ENCODE measurements at places on chromosomes 4 and X.

DNA sequence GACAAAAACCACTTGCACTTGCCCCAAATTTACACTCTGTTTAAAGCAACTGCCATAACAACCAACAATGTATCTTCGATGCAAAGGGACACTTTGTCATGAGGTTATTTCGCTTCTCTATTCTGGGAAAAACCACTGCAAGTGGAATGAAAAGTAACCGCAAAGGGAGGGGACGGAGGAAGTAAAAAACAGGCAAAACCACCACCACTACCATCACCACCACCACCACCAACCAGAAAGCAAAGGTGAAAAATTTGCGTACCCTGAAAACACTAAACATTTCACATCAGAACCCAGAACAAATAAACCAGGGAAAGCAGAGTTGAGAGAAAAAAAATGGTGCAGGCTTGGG, 1.2 kb upstream of the N4BP2 start:
- H3K27me3 ChIP-seq = no peaks in the 10 kb centered on the region
- peak; percentile 67 for DNase-seq
- peak overlapping the region; percentile 94 for H3K27ac ChIP-seq

GRCh38 chrX:40299641-40300046, 201.9 kb upstream of the BCOR start:
- H3K4me1 ChIP-seq = peaks cover 8% of the 10 kb centered on the region
- no peak for DNase-seq
- H3K27ac ChIP-seq = no peak overlapping the region

GRCh38 chr4:100982345-100982744, 365.0 kb downstream of the PPP3CA start:
- no peaks in the 10 kb centered on the region for H3K27me3 ChIP-seq
- no peak for DNase-seq
- H3K4me3 ChIP-seq = no peak overlapping the region
- H3K4me1 ChIP-seq = no peaks in the 10 kb centered on the region
- H3K36me3 ChIP-seq = no peaks in the 10 kb centered on the region
- no peak overlapping the region for H3K27ac ChIP-seq

DNA sequence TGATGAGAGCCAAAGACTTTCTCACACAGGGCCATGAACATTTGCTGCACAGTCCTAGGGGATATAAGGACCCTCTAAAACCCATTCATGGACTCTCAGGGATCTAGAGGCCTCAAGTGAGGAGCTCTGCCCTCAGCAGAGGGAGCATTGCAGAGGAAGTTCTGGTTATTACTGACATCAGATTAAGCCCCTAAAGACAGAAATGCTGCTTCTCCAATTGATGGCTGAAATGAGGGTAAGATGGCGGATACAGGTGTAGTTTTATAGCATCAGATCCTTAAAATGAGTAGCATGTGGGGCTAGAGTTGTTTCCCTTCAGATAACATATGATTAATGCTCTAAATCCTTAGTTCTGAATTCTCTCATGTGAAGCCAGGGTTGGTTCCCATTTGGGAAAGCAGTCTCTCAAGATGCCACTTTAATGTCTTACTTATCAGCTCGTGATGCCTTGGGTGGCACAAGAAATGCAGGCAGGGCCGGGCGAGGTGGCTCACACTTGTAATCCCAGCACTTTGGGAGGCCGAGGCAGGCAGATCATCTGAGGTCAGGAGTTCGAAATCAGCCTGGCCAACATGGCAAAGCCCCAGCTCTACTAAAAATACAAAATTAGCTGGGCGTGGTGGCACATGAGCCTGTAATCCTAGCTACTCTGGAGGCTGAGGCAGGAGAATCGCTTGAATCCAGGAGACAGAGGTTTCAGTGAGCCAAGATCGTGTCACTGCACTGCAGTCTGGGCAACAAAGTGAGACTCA, 7.9 kb downstream of the RHOH start:
- peak overlapping the region; percentile 97 for H3K27ac ChIP-seq
- peaks cover 3% of the 10 kb centered on the region for H3K27me3 ChIP-seq
- no peak for DNase-seq
- peaks cover 67% of the 10 kb centered on the region for H3K4me1 ChIP-seq
- peak overlapping the region; percentile 93 for H3K4me3 ChIP-seq

DNA sequence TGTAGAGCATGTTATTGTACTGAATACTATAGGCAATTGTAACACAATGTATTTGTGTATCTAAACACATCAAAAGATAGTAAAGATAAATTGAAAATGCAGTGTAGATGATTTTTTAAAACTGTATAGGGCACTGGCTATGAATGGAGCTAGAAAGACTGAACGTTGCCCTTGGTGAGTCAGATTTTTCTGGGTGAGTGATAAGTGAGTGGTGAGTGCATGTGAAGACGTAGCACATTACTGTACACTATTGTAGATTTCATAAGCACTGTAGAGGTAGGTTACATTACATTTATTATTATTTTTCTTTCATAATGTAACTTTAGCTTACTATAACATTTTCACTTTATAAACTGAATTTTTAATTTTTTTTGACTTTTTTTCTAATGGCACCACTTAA, 1491.6 kb downstream of the TECRL start:
- no peak overlapping the region for H3K27ac ChIP-seq
- no peak overlapping the region for H3K4me3 ChIP-seq
- no peaks in the 10 kb centered on the region for H3K27me3 ChIP-seq
- H3K4me1 ChIP-seq = no peaks in the 10 kb centered on the region

DNA sequence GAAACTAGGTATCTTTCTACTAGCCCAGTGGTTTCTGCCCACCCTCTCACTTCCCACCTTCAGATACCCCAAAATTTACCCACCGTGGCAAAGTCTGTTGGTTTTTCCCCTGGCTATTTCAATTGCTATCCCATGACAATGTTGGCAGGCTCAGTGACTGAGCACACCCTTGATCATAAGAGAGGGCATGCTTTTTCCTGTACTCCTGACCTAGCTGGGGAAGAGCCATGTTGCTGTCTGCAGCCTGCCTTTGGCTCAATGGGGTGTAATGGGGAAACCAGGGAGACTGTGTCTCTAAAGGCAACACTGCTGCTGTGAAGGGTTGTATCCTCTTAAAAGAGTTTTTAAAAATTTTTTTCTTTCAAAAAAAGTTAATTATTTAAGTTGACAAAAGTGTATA, 90.4 kb upstream of the CITED1 start:
- no peak overlapping the region for H3K27ac ChIP-seq
- H3K36me3 ChIP-seq = peaks cover 7% of the 10 kb centered on the region
- H3K27me3 ChIP-seq = no peaks in the 10 kb centered on the region
- H3K4me1 ChIP-seq = no peaks in the 10 kb centered on the region

- H3K27ac ChIP-seq = peak within 1 kb of the TSS; percentile 76
- H3K4me1 ChIP-seq = peaks cover 40% of the 10 kb centered on the region
- peak within 1 kb of the TSS; percentile 80 for H3K4me3 ChIP-seq
- peaks cover 8% of the 10 kb centered on the region for H3K36me3 ChIP-seq
- peaks cover 91% of the 10 kb centered on the region for H3K27me3 ChIP-seq
These were observed at the start of gene NKX3-2 for GRCh38 chr4:13543839-13544605. TSS of gene NKX3-2 (minus strand) at chr4:13544508. CDS start at chr4:13544414, 94 bp downstream.

DNA sequence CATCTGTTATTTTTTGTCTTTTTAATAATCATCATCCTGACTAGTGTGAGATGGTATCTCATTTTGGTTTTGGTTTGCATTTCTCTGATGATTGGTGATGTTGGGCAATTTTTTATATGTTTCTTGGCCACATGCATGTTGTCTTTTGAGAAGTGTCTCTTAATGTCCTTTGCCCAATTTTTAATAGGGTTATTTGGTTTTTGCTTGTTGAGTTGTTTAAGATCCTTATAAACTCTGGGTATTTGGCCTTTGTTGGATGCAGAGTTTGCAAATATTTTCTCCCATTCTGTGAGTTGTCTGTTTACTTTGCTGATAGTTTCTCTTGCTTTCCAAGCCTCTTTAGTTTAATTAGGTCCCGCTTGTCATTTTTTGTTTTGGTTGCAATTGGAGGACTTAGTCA, 152.1 kb upstream of the MED14 start:
- H3K27me3 ChIP-seq = no peaks in the 10 kb centered on the region
- H3K4me3 ChIP-seq = no peak overlapping the region
- no peaks in the 10 kb centered on the region for H3K4me1 ChIP-seq
- no peak overlapping the region for H3K27ac ChIP-seq
- DNase-seq = no peak
- H3K36me3 ChIP-seq = no peaks in the 10 kb centered on the region

DNA sequence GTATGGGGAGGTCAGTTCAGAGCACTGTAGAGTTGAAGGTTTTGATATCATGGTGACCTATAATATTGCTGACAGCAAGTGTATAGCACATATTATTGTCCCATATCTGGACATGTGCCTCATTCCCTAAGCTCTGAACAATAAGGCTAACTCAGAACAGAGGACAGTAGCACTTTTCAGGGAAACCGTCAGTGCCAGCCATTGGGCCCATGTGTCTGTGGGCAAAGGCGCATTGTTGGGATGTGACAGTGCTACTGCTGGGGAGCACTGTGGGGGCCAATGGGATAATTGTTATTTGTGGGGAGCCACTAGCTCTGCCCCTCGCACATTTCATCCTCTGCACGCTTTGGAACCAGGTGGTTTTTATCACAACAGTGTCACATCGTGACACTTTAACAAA, 136.2 kb downstream of the ELOVL6 start:
- H3K27ac ChIP-seq = no peak overlapping the region
- no peak for DNase-seq
- no peak overlapping the region for H3K4me3 ChIP-seq
- peaks cover 24% of the 10 kb centered on the region for H3K4me1 ChIP-seq
- no peaks in the 10 kb centered on the region for H3K36me3 ChIP-seq
- H3K27me3 ChIP-seq = no peaks in the 10 kb centered on the region

- H3K27me3 ChIP-seq = peaks cover 5% of the 10 kb centered on the region
- peak; percentile 16 for DNase-seq
- H3K4me1 ChIP-seq = no peaks in the 10 kb centered on the region
- H3K4me3 ChIP-seq = no peak overlapping the region
These were observed 252.4 kb upstream of the CPEB2 start for GRCh38 chr4:14749910-14750309.

GRCh38 chr4:7194251-7195140, 2.2 kb downstream of the SORCS2 start:
- H3K4me1 ChIP-seq = no peaks in the 10 kb centered on the region
- no peaks in the 10 kb centered on the region for H3K36me3 ChIP-seq
- H3K27ac ChIP-seq = no peak overlapping the region
- DNase-seq = peak; percentile 29
- H3K27me3 ChIP-seq = peaks cover 51% of the 10 kb centered on the region

DNA sequence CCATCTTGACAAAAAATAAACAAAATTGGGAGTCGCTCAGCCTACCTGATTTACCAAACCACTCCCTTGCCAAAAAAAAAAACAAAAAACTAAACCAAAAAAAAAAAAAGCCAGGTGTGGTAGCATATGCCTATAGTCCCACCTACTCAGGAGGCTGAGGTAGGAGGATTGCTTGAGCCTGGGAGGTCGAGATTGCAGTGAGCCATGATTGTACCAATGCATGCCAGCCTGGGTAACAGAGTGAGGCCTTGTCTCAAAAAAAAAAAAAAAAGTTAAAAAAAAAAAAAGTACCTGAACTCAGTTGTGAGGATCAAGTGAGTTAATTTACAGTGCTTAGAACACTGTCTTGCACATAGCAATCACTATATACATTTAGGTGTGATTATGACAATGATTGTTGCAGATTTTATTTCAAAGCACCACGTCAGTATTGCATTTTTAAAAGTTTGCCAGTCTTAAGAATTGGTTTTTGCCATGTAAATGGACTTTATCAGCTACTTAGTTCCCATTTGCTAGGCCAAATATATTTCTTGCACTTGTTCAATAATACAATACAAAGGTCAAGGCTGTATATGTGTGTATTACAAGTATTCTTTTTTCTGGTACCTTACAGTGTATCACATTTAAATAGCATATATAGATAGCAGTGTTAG, 4.6 kb downstream of the NUDT9 start:
- no peak overlapping the region for H3K4me3 ChIP-seq
- DNase-seq = no peak
- peaks cover 5% of the 10 kb centered on the region for H3K36me3 ChIP-seq

GRCh38 chrX:40177117-40177430, 79.3 kb upstream of the BCOR start:
- DNase-seq = no peak
- H3K27ac ChIP-seq = peak overlapping the region; percentile 99
- peaks cover 9% of the 10 kb centered on the region for H3K36me3 ChIP-seq
- no peaks in the 10 kb centered on the region for H3K27me3 ChIP-seq
- H3K4me3 ChIP-seq = peak overlapping the region; percentile 90

- peaks cover 10% of the 10 kb centered on the region for H3K27me3 ChIP-seq
- no peak overlapping the region for H3K4me3 ChIP-seq
- no peaks in the 10 kb centered on the region for H3K4me1 ChIP-seq
- no peak for DNase-seq
- H3K36me3 ChIP-seq = no peaks in the 10 kb centered on the region
These were observed 76.6 kb downstream of the INTS12 start for GRCh38 chr4:105631818-105632400.

GRCh38 chrX:112868586-112868985, 28.0 kb upstream of the AMOT start:
- no peak overlapping the region for H3K27ac ChIP-seq
- DNase-seq = no peak
- no peaks in the 10 kb centered on the region for H3K4me1 ChIP-seq
- H3K27me3 ChIP-seq = peaks cover 3% of the 10 kb centered on the region
- H3K4me3 ChIP-seq = no peak overlapping the region

DNA sequence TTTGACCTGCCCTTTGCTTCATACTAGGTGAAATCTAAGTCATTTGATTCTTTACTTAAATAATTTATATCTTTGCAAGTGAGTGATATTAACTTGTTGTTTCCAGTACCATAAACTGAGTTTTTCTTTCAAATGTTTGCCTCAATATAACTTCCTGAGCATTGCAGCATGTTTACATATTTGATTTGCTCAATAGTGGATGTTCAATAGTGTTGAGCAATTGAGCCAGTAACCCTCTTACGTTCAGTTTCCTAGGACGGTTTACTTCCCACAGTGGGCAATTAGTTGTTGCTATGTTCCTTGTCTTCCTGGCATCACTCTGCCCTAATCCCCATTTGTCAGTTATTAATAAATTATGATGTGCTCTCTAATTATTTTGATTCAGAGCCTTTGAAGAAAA, 278.5 kb downstream of the EPHA5 start:
- no peaks in the 10 kb centered on the region for H3K36me3 ChIP-seq
- H3K27ac ChIP-seq = no peak overlapping the region
- H3K4me3 ChIP-seq = no peak overlapping the region
- no peak for DNase-seq

DNA sequence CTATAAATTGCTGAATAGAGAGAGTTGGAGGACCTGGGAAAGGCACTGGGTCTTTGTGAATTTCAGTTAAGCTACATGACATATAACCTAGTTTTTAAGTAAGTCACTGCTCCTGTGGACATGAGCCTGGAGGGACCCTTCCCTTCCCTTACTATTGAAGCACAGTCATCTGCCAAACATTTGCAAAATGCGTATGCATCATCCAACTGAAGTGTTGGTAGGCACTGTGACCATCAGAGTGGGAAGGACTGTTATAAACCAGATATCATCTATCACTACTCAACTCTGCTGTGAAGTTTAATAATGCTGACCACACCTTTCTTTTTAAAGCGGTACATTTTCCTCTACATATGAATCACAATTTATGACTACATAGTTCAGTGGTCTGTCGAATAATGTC, 5.2 kb downstream of the GABRA3 start:
- no peak overlapping the region for H3K27ac ChIP-seq
- H3K36me3 ChIP-seq = no peaks in the 10 kb centered on the region
- no peak for DNase-seq

GRCh38 chrX:50072110-50072509, 128.7 kb downstream of the AKAP4 start:
- no peak overlapping the region for H3K27ac ChIP-seq
- H3K4me3 ChIP-seq = no peak overlapping the region
- H3K4me1 ChIP-seq = no peaks in the 10 kb centered on the region
- peaks cover 5% of the 10 kb centered on the region for H3K36me3 ChIP-seq
- no peaks in the 10 kb centered on the region for H3K27me3 ChIP-seq

- H3K4me1 ChIP-seq = no peaks in the 10 kb centered on the region
- no peak for DNase-seq
- no peak overlapping the region for H3K27ac ChIP-seq
- H3K36me3 ChIP-seq = peaks cover 42% of the 10 kb centered on the region
These were observed 112.4 kb upstream of the SPRY1 start for GRCh38 chr4:123284168-123284567.
